ENCODE measurements at places on chromosomes 2 and 18.

- peak; percentile 40 for DNase-seq
These were observed 675 bp downstream of the PRKD3 start for GRCh38 chr2:37323781-37324535.

- DNase-seq: peak; percentile 79
These were observed 122.2 kb downstream of the NCOA1 start for GRCh38 chr2:24613154-24613814.

DNA sequence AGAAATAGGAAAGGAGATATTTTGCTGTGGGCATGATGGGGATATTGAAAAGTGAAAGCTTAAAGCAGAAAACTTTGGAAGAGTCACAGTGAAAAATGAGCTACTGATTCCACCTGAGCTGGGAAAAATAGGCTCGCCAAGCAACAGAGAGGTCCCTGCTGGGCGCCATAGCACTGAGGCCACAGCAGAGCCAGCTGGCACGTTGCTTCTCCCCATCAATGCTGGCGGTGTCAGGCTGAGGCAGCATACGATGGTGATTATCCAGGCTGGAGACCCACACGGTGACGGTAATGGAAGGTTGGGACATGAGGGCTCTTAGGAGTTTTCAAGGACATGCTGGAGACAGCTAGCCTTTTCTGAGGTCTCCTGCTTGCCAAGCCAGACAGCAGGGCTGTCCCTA, 25.8 kb upstream of the DTNB start:
- DNase-seq: no peak

DNA sequence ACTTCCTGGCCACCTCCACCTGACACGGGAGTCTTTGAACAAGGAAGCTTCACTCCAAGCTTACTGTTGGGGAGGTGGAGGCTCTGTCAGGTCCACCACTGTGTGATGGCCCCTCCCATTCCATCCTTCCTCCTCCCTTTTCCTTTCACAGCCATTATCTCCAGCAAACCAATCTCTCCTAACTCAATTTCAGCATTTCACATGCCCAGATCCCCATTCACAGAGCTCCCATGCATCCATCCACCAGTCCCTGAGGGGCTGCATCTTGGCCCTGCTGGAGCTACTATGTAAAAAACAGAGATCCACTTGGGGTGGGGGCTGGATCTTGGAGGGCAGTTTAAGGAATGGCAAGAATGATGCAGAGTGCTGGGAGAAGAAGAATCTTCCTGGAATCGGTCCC, 129.0 kb upstream of the COPS8 start:
- no peak for DNase-seq

DNA sequence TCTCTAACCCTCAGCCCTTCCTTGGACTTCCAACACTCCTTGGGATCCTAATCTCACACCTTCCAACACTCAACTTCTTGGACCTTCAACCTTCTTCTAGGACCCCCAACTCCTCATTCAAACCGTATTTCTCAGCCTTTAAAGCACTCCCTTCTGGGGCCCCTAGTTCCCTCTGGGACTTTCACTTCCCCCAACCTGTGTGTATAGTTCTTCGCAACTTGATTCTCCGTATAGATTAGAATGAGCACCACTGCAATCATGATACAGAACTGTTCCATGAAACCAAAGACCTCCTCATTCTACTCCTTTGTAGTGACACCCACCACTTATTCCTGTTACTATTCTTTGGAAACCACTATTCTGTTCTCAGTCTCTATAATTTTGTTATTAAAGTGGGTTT, 62.0 kb upstream of the NFU1 start:
- DNase-seq: no peak

GRCh38 chr2:119292226-119292625, 68.6 kb downstream of the STEAP3 start:
- no peak for DNase-seq

- DNase-seq: peak; percentile 82
These were observed 7.4 kb downstream of the DLX2 start for GRCh38 chr2:172095146-172095904.

DNA sequence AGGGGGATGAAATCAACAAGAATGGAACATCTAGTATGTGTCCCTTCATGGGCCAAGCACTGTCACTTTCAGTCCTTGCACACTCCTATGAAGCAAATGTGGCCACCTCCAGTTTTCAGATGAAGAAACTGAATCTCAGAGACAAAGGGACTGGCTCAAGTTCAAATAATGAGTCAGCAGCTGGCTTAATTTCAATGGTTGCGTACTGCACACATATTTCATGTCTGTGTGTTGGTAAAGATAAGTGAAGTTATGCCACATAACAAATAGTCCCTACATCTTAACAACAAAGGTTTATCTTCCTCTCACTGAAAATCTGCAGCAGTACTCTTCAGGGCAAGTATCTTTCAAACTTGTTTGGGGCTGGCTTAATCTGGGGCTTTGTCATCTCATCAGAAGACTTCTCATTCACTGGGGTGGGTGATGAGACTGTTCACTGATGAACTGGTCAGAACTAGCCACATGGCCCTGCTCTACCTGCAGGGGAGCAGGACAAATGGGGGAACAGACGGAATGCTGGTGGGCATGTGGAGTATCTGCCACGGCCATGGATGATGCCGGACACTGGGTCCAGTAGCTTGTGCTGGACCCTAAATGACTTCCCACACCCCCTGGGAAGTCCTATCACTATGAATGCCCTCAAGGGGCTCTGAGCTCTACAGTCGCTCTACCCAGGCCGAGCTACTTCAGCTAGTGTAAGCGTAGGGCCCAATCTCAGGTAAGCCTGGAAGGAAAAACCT, 263.2 kb downstream of the CYP26B1 start:
- peak; percentile 92 for DNase-seq

GRCh38 chr2:143623909-143624260, 494.7 kb downstream of the ARHGAP15 start:
- DNase-seq: no peak

GRCh38 chr2:694906-695510, 17.8 kb upstream of the TMEM18 start:
- no peak for DNase-seq

GRCh38 chr2:100068395-100068794, 74.0 kb downstream of the AFF3 start:
- DNase-seq: no peak

DNA sequence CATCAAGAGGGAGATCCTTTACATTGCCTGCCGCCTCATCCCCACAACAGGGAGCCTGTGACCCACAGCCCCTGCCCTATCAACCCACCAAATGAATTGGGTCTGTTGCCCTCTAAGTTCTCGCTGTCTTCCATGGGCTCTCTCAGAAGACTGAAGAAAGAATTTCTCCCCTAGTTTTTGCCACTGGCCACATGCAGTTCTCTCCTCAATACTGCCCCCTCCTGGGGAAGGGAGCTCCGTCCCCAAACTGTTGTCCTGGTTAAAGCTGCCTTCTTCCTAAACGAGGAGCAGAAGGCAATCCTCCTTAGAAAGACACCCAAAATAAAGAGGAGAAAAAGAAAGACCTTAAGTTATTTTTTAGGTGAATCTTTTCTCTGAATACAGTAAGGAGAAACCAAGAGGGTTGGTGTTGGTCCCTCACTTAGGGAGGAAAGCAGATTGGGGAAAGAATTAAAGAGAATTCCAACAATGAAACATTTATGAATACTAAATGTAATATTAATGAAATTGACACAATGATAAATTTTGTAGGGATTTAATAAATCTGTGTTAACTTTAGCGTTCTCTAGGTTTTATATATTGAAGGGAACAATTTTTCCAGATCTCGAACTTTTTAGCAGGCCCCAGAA, 31.1 kb upstream of the SATB2 start:
- DNase-seq: peak; percentile 70

- DNase-seq: no peak
These were observed 434.4 kb downstream of the HRH4 start for GRCh38 chr18:24894880-24895279.

DNA sequence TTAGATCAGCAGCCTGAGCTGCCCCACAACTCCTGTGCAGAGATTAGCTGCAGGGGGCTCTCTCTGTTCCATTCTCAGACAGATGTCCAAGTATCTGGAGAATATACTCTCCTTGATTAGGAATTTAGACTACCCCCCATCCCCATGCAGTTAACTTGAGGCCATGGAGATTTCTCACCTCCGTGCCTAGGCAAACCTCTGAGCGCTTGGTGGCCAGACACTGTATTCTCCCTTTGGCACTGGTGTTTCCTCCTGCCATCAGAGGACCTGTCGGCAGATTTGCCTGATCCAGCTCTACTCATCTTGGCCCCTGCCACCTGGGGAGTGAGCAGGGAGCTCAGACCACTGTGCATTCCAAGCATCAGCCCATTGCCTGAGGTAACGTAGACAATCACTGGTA, 48.3 kb downstream of the ZNF804A start:
- DNase-seq: no peak

- DNase-seq: peak; percentile 17
These were observed 115.5 kb downstream of the HDAC4 start for GRCh38 chr2:239285071-239285931.

DNA sequence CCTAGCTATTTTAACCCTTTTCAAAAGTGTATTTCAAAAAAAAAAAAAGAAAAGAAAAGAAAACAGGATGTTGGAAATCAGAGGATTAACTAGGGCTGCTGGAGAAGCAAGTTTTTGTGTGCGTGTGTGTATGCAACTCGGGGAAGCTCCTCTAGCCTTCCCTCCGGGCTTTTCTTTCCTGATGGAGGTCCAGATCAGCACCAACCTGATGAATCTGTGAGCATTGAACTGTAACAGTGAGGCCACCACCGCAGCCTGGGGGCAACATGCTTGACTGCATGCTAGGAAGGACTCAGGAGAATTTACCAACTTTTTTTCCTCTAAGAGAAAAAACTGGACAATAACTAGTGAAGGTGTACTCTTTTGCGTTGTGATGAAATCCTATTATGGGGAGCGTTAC, 2.3 kb downstream of the OBSL1 start:
- DNase-seq: no peak

DNA sequence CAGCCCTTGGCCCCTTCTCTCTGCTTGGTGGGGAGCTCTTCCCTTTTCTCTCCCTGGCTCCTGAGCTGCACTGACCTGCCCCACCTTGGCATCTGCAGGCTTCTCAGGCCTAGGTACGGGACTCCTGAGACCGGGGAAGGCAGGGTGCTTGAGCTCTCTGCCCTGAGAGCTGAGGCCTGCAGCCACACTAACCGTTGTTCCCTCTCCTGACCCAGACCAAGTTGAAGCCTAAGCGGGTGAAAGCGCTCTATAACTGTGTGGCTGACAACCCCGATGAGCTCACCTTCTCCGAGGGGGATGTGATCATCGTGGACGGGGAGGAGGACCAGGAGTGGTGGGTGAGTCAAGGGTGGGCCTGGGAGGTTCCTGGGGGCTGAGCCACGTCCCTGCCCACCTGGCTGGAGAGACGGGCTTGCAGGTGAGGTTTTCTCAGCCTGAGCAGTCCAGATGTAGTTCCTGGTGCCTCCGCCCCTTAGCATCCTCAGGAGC, 22.2 kb downstream of the ITGB1BP1 start:
- DNase-seq: no peak

- no peak for DNase-seq
These were observed 35.4 kb upstream of the CCDC93 start for GRCh38 chr2:118049140-118049815.

- DNase-seq: peak; percentile 20
These were observed 63.7 kb downstream of the MARCHF4 start for GRCh38 chr2:216308576-216308975.

- no peak for DNase-seq
These were observed 306.9 kb downstream of the PDE11A start for GRCh38 chr2:177765698-177766097.

DNA sequence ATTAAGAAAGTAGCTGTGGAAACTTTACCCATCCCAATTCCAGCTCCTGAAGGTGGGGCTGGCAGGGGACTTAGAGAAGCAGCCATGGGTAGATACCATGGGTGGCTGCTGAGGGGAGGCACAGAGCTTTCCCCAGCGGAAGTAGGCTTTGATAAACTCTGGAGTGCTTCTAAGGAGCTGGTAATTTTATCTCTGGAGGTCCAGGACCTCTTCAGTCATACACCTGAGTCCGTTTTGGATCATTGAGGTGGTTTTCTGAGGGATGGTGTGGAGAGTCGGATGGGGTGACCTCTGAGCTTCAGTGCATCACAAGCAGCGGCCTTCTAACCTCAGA, 36.7 kb upstream of the BMP10 start:
- no peak for DNase-seq

DNA sequence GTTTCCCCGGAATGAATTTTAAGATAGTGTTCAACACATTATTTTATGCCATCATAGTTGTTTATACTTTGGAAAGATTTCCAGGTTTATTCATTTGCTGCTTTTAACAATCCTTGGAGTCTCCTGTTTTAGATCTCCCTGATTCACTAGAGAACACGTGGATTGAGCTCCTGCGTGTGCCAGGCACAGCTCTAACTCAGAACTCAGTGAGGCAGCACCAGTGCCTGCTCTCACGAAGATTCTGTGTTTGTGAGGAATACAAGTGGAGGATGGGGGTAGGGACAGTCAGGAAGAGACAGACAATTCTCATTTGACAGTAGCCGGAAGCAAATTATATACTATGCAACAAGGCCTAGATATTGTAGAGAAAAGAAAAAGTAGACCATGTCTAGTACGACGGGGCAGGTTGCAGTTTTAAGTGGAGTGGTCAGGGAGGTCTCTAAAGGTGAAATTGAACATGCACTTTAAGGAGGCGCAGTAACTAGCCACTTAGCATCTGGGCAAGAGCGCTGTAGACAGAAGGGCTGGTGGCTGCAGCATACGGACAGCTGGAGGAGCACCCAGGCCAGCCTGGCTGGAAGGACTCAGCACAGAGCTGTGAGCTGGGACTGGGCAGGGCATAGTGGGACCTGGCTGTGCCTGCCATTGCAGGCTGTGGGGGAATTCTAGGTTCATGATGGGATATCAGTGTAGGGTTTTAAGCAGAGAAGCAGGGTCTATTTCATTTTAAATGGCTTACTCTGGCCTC, 24.3 kb downstream of the RNF144A start:
- no peak for DNase-seq

- no peak for DNase-seq
These were observed 187.4 kb downstream of the CCDC102B start for GRCh38 chr18:68985172-68985820.

DNA sequence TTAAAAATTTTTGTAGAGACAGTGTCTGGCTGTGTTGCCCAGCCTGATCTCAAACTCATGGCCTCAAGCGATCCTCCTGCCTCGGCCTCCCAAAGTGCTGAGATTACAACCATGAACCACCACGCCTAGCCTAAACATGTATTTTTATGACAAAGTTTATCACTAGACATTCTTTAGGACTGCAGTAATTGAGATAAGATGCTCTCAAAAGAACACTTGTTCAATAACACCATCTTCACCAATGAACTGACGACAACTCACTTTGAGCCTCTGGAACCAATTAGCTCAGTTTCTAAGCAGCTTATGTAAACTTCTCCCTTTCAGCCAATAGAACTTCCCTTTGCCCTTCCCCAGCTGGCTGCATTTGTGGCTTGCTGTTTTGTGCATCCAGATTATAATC, 15.3 kb upstream of the PPP4R1 start:
- peak; percentile 41 for DNase-seq

GRCh38 chr2:150528861-150529801, 41.7 kb upstream of the RND3 start:
- DNase-seq: peak; percentile 80

GRCh38 chr18:46373131-46373530, 268.9 kb downstream of the HAUS1 start:
- no peak for DNase-seq

DNA sequence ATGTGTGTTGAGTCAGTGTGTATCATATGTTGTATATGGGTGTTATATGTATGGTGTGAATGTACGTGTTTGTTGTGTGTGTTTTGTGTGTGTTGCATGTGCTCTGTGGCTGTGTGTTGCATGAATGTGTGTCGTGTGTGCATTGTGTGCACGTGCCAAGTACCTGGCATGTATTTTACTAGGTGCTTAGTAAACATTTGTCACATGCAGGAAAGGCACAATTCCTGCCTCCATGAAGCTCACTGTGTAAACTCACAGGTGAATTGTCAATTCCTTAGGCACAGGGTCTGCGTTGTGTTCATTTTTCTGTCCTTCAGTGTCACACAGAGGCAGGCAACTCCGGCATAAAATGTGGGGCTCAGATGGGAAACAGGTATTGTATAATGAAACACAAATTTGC, 22.3 kb upstream of the IL1R1 start:
- DNase-seq: no peak

All from fibroblast of pulmonary artery (primary cell).